ENCODE measurements at places on chromosomes 5 and 9.

GRCh38 chr5:149317281-149318048 is 27.8 kb upstream of the GRPEL2 start:
- peak; percentile 14 for DNase-seq

- DNase-seq = no peak
Observed at GRCh38 chr9:117757561-117758190, 53.5 kb downstream of the TLR4 start.

- DNase-seq = no peak
Observed at GRCh38 chr5:64050296-64050695, 88.1 kb upstream of the HTR1A start.

- no peak for DNase-seq
Observed at GRCh38 chr5:150788977-150789376, 10.4 kb downstream of the SMIM3 start.

DNA sequence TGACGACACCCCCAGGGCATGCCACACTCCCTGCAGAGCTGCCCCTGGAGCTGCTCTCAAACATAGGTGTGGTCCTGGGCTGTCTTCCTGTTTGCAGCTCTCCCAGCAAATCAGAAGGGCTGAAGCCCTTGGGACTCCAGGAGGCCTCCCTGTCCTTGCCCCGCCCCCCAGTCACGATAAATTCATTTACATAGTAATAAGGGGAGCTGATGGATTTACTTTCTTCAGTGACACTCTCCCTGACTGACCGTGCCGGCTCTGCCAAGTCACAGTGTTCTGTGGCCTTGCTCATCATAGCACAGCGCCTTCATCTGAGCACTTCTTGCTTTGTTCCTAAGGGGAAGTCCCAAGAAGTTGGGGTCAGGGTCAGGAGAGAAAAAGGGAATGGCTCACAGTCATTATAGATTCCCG is 121.4 kb downstream of the ENC1 start:
- DNase-seq = no peak

DNA sequence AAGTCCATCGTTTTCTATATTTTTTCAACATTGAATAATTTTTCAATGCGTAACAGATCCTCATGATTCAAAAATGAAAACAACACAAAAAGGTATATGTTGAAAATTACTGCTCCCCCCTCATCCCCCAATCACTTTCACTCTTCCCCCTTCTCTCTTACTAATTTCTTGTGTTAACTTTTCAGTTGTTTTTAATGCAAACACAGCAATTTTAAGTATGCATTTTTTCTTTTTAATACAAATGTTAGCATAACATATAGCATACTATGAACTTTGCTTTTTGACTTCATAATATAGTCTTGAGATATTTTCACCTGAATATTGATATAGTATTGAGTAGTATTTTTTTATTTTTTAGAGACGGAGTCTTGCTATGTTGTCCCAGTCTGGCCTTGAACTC is 41.1 kb upstream of the CAMK4 start:
- no peak for DNase-seq

- DNase-seq = no peak
Observed at GRCh38 chr5:43997647-43998272, 391.5 kb downstream of the FGF10 start.

GRCh38 chr5:98050583-98050982 is 722.9 kb upstream of the RGMB start:
- no peak for DNase-seq

DNA sequence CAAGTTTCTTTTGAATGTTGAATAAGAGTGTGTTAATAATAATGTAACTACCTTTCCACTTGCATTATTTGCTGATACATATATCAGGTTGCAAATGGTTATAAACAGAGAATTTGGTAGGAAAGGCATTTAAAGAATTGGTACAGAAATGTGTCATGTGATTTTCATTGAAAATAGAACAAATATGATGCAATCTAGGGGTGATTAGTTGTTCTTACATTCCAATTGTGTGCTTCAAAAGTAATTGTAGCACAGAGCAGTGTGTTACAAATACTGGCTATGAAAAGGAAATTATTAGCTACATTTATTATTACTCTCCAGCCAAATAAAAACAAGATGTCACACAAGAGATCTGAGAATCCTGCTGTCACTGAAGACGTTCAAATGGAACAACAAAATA is 61.8 kb upstream of the PRDM9 start:
- DNase-seq = no peak

GRCh38 chr5:116495786-116496357 is 78.8 kb downstream of the SEMA6A start:
- DNase-seq = no peak

DNA sequence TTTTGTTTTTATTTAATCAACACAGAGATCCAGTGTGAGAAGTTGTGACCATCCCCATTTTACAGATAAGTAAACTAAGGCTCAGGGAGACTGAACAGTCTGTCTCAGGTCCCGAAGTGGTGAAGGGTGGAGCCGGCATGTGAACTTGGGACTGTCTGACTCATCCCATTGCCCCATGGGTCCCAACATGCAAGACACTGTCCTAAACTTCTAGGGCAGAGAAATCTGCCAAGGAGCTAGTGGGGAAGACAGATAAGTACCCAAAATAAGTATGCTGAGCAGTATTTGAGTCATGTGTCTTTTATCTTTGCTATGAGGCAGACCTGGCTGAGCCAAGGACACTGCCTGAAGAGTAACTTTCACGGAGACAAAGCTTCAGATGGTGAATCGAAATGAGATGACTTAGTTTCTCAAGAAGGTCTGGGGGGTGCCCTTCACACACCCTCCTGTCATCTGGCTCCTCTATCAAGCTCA is 64.3 kb upstream of the SLC25A51 start:
- DNase-seq = no peak

- no peak for DNase-seq
Observed at GRCh38 chr5:126053630-126054029, 369.6 kb upstream of the GRAMD2B start.

DNA sequence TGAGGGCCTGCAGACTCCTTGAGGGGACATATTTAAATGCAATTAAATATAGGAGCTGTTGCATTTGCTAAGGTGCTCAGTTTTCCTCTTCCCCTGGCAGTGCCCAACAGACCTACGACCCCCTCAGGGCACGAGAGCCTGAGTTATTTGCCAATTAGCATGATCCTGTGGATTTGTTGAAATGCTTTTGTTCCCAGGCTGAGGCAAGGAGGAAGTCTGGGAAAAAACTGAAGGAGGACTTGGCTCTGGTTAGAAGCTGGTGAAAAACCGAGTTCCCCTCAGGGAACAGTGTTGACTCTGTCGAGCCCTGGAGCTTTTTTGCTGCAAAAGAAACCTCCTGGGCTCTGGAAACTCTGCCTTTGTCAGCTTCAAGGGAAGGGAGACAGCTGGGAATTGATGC is 103.6 kb upstream of the SHB start:
- no peak for DNase-seq

GRCh38 chr9:92850898-92851297 is 26.9 kb downstream of the ZNF484 start:
- no peak for DNase-seq

GRCh38 chr9:751137-752051 is 90.1 kb upstream of the DMRT1 start:
- no peak for DNase-seq

GRCh38 chr9:127987103-127987614 is 6.4 kb upstream of the EEIG1 start:
- no peak for DNase-seq

- DNase-seq = no peak
Observed at GRCh38 chr5:113106821-113107220, 130.2 kb downstream of the DCP2 start.

GRCh38 chr9:104779946-104780535 is 16.1 kb downstream of the NIPSNAP3B start:
- DNase-seq = no peak

DNA sequence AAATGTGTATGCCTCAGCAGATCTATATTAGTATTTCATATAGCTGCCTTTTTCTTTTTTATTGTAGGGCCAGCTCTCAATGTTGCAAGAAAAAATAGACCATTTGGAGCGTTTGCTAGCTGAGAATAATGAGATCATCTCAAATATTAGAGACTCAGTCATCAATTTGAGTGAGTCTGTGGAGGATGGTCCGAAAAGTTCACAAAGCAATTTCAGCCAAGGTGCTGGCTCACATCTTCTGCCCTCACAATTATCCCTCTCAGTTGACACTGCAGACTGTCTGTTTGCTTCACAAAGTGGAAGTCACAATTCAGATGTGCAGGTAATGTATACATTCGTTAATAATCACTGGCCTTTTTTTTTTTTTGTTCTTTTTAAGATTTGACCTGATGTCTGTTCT is 23.7 kb downstream of the MAN2A1 start:
- DNase-seq = no peak

DNA sequence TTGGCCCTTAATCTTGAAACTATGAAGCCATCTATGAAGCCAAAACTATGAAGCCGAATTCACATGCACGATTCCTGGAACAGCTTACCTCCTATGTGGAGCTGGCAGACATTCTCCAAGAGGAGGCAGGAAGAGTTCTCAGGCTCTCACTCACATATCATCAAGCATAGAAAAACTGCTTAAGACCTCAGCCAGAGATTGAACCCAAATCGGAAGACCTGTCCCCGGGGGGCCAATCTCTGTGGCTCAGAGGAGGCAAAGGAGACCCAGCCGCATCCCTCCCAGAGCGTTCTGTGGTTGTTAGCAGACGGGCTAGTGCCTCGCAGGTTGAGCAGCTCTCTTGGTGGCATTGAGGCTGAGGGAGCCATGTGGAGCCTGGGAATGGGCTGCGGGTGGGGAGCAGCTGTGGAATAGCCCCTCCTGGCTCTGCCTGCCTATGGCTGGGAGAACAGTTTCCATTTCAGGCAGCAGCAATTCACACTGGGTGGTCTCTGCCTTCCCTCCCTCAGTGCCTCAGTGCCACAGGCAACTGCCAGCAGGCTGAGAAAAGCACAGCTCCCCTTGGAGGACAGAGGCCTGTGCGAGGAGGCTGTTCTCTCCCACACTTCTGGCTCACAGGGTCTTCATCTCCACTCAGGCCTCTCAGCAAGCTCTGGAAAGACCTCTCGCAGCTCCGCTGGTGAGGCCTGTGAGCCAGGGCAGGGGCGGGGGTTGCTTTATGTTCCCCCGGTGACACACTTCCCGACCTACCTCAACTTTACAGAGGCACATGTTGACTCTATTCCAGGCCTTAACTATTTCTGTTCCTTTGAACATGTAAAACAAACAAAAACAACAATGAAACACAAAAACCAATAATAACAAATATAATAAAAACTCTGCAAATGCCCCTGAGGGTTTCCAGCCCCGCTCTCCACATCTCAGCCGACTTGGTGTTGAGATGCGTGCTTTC is 17.4 kb upstream of the TMEM174 start:
- DNase-seq = no peak

DNA sequence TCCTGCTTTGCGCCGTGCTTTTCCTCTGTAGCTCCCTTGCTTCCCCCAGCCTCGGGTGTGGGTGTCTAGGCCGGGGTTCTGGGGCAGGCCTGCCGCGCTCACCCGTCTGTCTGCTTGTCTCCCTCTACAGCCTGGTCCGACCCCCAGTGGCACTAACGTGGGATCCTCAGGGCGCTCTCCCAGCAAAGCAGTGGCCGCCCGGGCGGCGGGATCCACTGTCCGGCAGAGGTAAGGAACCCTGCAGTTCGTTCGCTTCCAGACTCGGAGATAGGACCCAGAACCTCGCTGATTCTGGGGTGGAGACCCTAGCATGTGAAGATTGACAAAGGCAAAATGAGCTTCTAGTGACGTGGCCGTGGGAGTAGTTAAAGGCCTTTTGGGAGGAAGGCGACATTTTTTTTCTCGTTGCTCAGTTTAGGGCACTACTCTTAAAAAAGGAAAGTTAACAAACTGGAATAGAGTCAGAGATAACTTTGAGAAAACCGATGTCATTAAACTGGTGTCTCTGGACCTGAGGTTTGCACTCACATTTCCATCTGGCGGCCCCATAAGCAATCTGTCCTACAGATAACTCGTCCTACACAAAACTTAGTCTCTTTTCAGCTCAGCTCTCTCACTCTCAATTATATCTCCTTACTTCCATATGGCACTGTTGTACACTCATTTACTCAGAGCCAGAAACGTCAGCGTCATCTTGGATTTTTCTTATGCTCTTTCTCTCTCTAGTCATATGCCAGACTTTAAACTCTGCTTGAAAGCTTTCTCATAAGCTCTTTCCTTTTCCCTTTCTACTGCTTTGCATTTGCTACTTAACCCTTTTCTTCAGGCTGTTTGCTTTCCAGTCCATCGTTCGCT is 561 bp downstream of the SEC61B start:
- DNase-seq = no peak

Measured in activated T-cell treated with anti-CD3 and anti-CD28 coated beads for 4 hours (primary cell).